ENCODE measurements at places on chromosomes 4 and X.

- no peak for DNase-seq
These were observed 118.4 kb downstream of the AFF1 start for GRCh38 chr4:87053176-87053658.

- DNase-seq: no peak
These were observed 114.2 kb upstream of the TENT5D start for GRCh38 chrX:80306007-80306406.

- no peak for DNase-seq
These were observed 15.9 kb downstream of the TMEM192 start for GRCh38 chr4:165096776-165097175.

GRCh38 chr4:78971776-78972175, 32.5 kb upstream of the PAQR3 start:
- DNase-seq: no peak

DNA sequence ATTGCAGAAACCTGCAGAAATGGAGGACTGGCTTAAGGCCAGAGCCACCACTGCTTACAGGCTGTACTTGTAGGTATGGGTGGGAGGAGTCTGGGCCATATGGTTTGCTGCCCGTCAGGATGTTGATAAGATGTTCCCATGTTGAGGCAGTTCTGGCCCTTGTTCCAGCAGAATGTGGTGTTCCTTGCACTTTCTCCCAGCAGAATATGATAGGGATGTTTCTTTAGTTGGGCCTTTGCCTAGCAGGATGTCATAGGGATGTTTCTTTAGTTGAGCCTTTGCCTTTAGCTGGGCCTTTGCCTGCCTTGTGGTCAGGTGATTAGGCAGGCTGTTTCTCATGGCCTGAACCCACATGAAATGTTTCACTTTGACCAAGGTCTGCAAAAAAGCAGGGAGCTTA, 139.1 kb upstream of the PAQR3 start:
- DNase-seq: no peak

DNA sequence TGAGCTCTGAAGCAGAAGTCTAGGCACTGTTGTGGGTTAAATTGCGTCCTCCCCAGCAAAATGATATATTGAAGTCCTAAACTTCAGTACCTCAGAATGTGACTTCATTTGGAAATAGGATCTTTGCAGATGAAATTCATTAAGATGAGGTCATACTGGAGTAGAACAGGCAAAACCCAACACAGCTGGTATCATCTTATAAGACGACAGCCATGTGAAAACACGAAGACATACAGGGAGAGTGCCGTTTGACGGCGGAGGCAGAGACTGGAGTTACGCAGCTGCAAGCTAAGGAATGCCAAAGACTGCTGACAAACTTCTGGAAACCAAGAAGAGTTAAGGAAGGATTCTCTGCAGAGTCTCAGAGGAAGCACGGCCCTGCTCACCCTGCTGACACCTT, 241.5 kb downstream of the MAML3 start:
- DNase-seq: no peak

- no peak for DNase-seq
These were observed 42.5 kb upstream of the MAP3K15 start for GRCh38 chrX:19557822-19558221.
